ENCODE measurements at places on chromosomes 5 and 9. TPM values are rescaled to one million over a fixed set of nuclear protein-coding genes. Genes with fewer than 3 reads are reported as not detected.

Gene NRG2
- 1.6 TPM for polyA plus RNA-seq

Gene TENT4A
- 16.2 TPM for polyA plus RNA-seq

Gene BTNL8
- not detected for polyA plus RNA-seq

Gene PCDHGA4
- polyA plus RNA-seq, result 1.2 TPM

Gene ARID3C
- polyA plus RNA-seq, result 0.14 TPM

GRCh38 chr9:27387722-27388121 is 90.8 kb upstream of the EQTN start:
- DNase-seq, result no peak

- peak; percentile 40 for DNase-seq
These were observed 263.2 kb downstream of the COX7C start for GRCh38 chr5:86880785-86881492.

DNA sequence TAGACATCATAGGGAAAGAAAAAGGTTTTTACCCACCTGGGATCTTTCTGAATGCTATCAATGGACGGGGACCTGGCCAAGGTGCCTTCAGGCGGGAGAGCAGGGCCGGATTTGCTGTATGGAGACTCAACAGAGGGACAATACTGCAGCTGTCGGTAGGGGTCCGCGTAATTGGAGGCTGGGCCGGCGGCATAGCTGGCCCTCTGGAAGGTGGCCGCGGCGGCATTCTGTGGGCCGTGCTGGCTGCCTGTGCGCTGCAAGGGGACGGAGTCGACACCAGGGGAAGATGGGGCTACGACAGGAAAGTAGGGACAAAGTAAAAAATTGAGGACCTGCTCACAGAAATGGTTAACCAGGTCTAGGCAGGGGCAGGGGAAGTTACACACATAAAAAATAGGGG is 557.9 kb downstream of the CTNND2 start:
- no peak for DNase-seq

GRCh38 chr5:72268753-72269410 is 51.2 kb downstream of the MRPS27 start:
- no peak for DNase-seq

DNA sequence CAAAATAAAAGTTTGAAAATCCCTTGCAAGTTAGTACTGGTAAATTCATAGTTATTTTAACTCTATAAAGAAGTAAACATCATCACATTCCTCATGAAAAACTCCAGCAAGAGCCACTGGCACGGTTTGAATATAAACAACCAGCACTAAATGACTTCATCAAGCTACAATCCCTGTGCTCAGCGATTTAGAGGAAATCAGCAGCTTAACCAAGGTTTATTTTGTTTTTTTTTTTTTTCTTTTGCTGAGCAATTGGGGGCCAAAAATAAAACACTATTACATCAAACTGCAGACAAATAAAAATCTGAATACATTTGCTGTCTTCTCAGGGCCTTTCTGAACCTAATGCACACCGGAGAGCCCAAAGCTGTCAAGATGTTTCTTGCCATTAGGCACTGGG is 106.2 kb upstream of the SLC24A2 start:
- DNase-seq, result peak; percentile 12

- no peak for DNase-seq
These were observed 21.5 kb upstream of the LPCAT1 start for GRCh38 chr5:1545126-1545804.

DNA sequence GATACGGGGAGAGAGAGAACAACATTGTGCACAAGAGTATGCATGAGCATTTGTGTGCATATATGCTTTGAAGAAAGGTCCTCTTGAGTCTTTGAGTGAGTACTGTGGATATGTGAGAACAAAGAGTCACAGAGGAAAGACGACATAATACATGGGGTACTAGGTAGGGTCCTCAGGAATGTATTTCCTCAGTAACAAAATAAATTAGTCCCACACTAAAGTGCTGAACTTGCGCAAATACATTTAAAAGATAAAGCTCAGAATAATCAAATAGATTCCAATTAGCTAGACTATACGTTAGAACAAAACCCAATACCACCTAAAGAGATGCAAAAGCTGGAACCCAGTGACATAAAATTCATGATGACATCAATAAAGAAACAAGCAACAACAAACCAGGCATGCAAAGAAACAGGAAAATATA is 70.8 kb downstream of the RAPGEF6 start:
- no peak for DNase-seq

DNA sequence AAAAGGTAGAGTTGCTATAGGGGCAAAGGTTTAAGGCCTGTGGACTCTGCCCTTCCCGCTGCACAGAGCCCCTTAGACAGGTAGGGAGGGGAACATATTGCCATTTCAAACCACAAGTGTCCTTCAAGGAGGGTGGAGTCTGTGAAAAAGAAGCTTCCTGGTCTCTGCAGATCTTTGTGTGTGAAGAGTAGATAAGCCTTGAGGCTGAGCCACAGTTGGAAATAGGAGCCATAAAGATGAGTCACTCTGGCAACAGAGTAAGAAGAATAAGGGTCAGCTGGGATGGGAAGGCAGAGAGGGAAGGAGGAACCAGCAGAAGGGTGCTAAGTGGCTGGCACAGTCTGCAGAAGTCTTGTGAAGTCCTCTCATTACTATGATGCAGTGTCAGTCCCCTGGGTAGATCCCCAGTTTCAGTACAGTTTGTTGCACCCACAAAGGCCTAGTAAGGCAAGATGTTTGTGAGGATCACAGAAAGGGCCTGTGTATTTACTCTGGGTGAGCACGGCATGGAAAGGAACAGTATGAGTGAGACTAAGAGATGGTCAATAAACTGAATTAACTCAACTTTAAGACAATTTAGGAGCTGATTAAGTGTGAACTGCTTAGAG is 18.1 kb downstream of the GRXCR2 start:
- DNase-seq, result peak; percentile 42

DNA sequence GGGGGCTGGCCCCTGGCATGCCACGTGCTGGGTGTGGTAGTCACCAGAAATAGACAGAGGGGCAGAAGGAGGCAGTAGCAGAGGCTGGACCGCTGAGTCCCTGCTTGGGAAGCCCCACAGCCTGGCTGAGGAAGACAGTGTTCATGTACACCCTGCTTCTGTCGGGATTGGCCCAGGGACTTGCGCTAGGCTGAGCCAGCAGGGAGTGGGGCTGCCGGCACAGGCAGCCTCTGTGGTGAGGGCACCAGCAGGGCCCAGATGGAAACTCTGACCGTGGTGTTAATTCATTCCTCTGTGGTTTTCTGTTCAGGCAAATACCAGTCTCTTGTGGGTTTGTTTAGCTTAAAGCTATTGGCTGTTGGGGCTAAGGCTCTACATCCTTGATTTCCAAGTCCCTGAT is 108.6 kb upstream of the RAD23B start:
- no peak for DNase-seq

DNA sequence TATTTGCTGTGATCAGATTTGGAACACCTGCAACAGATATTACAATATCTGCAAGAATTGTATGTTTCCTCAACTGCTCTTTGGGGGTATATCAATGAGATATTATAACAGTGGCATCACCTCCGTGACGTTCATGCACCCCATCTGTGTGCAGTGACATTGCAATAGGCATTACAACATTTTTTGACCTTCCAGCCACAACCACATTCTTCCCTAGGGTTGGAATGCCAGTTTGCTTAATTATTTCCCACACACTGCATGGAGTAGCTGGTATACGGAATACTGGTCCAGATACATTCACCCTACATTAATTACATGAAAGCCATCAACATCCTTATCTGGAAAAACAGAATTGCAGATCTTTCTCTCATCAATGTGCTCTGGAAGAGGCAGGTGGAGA is 42.3 kb downstream of the FBXO4 start:
- no peak for DNase-seq

- no peak for DNase-seq
These were observed 51.1 kb downstream of the CPLANE1 start for GRCh38 chr5:37198061-37198460.

- DNase-seq, result no peak
These were observed 35.1 kb downstream of the SHB start for GRCh38 chr9:38033941-38034340.

Measured in muscle of back (tissue), 13 donors.